Fibroblast of skin of abdomen (primary cell): ENCODE measurements at places on chromosomes 12 and 14.

GRCh38 chr14:22268875-22269274, 320.1 kb downstream of the DAD1 start:
- DNase-seq: peak; percentile 44

DNA sequence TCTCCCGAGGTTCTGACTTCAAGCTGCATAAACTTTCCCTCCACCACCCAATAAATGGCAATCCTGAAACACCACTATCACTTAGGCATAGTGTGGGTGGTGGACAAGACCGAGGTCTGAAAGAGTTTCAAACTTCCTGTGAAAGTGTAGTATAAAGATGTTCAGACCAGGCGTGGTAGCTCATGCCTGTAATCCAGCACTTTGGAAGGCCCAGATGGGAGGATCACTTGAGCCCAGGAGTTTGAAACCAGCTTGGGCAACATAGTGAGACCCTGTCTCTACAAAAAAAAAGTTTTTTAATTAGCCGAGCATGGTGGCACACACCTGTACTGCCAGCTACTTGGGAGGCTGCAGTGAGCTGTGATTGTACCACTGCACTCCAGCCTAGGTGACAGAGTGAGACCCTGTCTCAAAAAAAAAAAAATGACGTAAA, 61.9 kb downstream of the CCDC92 start:
- no peak for DNase-seq

DNA sequence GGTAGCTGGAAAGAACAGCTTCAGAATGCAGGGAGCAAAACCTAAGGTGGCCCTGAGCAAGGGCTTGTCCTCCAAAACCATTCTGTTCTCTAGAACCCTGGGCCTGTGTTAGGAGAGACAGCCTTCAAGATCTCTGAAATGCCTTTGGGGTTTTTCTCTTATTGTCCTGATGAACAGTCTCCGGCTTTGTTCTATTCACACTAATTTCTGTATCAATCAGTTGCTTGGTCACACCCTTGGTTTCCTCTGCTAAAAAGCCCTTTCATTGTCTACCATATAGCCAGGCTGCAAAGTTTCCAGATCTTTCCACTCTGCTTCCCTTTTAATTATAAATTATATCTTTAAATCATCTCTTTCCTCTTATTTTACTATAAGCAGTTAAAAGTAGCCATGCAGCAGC, 219.9 kb upstream of the ARID2 start:
- no peak for DNase-seq

DNA sequence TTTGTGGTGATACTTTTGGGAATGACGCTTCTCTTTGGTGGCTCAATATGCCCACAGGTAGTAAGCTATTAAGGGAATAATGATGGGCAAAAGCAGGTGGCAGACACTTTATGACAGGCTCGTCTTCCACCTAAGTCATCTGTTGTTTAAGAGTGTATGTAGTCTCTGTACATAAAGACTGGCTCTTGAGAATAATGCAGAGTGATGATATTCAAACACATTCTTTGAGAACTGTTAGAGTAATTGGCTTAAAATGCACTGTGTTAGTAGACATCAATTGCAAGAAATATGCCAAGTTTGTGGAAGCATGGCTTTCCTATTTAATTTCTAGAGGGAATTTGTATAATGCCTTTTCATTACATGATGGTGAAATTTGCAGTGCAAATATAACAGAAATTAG, 694.8 kb upstream of the MIS18BP1 start:
- DNase-seq: no peak

DNA sequence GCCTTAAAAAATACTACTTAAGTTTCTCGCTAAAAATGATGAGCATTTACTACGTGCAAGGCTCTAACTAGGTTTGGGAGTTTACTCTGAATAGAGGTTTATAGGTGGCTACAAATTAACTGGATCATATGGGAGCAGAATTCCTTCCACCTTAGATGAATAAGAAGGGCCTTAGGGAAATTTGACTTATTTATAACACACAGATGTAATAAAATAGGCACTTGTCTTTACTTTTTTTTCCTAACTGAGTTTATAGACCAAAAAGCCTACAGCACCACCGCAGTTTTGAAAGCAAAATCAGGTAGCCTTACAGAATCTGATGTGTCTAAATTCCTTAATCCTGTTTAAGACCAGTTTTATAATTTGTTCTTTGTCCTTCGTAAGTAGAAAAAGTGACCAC, 10.5 kb downstream of the AEBP2 start:
- DNase-seq: no peak

DNA sequence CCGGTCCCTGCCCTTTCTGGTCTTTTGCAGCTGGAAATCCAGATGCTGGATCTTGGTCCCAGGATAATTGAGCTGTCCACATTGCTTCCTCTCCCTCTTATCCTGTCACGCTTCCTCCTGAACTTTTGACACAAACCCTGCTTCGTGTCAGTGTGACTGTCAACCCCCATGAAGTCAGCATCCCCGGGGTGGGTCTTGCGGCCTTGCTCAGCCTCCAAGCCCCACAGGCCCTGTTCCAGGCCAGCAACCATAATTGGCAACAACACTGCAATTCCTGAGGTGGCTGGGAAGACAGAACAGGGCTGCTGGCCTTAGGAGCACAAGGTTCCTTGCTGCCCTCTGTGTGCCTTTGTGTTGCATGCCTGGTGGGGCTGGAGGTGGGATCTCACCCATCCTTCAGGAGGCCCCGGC, 74.9 kb downstream of the NTF3 start:
- DNase-seq: peak; percentile 29

DNA sequence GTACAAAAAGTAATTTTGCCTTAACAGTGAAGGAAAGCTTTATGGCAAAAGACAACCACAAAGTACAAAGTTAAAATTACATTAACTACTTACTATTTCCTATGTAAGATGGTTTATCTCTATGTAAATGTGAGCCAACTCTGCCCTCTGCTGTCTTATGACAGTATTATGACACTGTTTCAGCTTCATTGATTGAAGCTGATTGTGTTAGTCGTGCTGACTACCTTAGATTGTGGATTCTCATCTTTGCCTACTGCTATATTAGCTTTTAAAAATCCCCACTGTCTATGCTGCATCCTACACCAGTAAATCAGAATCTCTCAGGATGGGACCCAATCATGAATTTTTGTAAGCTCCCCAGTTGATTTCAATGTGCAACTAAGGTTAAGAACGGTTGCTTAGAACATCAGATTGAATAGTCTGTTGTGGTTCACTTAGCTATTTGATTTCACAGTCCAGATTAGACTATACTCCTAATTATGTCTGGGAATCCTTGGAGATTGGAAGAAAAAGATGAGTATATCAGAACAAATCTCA, 12.2 kb upstream of the SPTB start:
- DNase-seq: peak; percentile 62

GRCh38 chr14:71208702-71209357, 301.6 kb downstream of the PCNX1 start:
- DNase-seq: no peak

- DNase-seq: peak; percentile 44
Measured at GRCh38 chr14:83300476-83301064, 1766.9 kb upstream of the SEL1L start.

- peak; percentile 50 for DNase-seq
Measured at GRCh38 chr14:68076451-68076850, 256.9 kb downstream of the RAD51B start.

DNA sequence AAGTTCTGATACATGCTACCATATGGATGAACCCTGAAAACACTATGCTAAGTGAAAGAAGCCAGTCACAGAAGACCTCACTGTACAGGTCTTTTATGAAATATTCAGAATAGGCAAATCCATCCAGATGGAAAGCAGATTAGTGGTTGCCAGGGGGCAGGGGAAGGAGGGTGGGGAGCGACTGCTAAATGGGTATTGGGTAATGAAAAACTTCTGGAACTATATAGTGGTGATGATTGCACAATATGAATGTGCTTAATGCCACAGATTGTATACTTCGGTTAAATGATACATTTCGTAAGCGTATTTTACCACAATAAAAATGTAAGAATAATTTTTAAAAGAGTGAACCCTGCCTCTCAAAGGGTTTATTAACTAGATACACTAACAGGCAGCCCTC, 11.8 kb upstream of the KSR2 start:
- peak; percentile 44 for DNase-seq
